ENCODE measurements at places on chromosomes 16 and 17. TPM values are rescaled to one million over a fixed set of nuclear protein-coding genes. Genes with fewer than 3 reads are reported as not detected.

- no peak for DNase-seq
These were observed 167.8 kb downstream of the IRF8 start for GRCh38 chr16:86066811-86067210.

DNA sequence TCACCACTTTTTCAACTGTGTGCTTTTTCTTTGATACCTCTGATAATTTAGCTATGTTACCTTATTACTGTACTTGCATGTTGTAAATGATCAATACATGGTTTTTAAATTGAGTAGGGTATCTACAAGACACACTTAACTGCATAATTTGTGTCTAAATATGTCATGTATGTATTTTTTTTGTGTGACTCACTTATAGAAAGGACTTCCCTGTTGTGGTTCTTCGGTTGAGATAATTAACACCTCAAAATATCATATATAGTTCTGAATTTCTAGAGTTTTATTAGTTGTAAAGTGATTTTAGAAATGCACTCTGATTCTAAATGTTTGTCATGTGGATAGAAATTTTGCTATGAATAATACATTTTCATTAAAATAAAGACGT, 14.5 kb upstream of the KRT222 start:
- no peak for DNase-seq

DNA sequence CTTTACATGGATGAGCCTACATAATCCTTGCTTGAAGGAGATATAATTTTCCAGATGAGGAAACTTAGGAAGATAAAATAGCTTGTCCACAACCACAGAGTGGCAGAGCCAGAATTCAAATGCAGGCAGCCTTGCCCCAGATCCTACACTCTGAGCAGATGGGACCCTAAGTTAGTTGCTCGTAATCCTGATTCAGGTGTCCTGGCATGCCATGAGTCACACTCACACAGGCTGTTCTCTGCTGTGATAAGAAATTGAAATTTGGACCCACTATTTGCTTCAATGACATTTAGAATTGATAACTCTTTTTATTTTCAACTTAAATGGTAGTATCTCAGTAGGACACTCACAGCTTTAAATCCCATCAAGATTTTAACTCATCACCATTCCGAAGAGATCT, 150.7 kb upstream of the CACNG5 start:
- no peak for DNase-seq

GRCh38 chr17:33895491-33895890, 359.6 kb upstream of the CCL2 start:
- no peak for DNase-seq

Gene ATP1B2
- total RNA-seq, result 1.2 TPM

Gene IL17C
- total RNA-seq, result not detected

Data from right atrium auricular region (tissue), 2 donors.